ENCODE measurements at places on chromosomes 1 and 21.

- peak; percentile 37 for DNase-seq
Observed at GRCh38 chr1:9410737-9411297, 118.1 kb downstream of the SPSB1 start.

- DNase-seq: no peak
Observed at GRCh38 chr1:119818181-119818580, 6.9 kb upstream of the REG4 start.

DNA sequence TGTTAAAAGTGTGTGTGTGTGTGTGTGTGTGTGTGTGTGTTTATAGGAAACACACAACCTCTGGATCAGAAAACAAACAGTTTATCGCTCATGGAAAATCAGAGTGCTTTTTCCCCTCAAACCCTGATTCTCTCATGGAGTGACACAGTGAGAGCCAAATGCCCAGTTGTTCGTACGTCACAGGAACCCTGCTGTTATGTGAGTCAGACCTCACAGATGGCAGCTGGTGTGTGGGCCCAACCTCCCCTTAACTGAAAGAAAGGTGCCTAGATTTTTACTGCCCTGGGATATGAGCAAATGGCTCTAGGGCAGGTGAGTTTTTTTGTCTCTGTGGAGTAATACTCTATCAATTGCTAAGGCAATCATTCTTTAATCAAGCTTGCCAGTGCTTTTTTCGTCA is 1788.1 kb downstream of the BRINP3 start:
- DNase-seq: no peak

DNA sequence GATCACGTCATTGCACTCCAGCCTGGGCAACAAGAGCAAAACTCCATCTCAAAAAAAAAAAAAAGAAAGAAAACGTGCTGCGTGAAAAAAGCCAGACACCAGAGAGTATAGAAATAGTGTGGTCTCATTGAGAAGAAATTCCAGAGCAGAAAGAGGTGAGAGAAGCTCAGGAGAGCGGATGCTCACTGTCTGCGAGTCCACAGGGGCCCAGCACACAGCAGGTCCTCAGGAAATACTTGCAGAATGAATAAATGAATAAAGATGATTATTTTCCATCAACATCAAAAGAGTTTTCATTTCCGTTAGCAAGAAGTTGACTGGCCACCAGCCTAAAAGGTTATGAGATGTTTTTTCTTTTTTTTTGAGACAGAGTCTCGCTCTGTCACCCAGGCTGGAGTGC is 14.4 kb downstream of the CASP9 start:
- no peak for DNase-seq

- DNase-seq: no peak
Observed at GRCh38 chr1:89739844-89740216, 81.0 kb upstream of the LRRC8D start.

- no peak for DNase-seq
Observed at GRCh38 chr1:36475341-36475740, 7.4 kb downstream of the CSF3R start.

DNA sequence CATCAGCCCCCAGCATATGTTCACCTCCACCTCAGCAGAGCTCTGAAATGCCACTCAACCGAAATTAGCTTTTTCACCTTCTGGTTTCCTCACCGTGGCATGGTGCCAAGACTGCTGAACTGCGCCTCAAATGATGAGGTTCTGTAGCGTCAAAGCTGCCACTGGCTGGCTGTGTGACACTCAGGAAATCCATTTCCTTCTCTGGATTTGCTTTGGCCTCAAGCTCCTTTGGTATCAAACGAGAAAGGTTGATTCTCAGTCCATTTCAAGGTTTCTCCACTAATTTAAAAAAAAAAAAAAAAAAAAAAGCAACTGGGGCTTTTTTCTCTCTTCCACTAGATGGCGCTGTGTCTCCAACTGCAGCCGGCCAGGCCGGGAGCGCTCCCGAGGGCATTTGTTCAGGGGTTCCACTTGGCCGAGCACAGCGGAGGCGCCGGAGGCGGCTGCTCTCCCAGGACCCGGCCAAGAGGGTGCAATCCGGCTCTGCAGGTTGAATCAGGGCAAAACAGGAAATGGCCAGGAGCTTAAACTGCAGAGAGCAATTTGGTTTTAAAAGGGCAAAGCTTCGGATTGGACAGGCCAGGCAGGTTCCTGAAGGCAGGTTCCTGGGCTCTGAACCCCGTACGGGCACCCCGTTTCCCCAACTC is 26.5 kb upstream of the PLA2G2C start:
- DNase-seq: peak; percentile 66

DNA sequence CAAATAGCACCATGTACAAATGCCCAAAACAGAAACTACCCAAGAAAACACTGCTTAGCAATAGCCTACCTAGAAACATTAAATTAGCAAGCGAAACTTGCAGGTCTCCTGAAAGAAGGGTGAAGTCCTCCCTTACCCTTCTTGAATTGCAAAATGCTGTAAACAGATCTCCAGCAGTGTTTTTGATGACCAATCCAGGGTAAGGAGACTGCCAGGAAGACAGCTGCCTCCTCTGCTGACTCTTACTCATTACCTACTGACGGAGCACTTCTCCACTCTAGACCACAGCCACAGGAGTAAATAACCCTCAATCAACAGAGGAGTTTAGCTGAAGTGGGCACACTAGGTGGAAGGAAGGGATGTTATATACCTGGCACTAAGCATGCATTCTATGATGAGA is 32.2 kb upstream of the GADD45A start:
- DNase-seq: peak; percentile 19

GRCh38 chr1:97925151-97925550 is 4.3 kb upstream of the DPYD start:
- no peak for DNase-seq

DNA sequence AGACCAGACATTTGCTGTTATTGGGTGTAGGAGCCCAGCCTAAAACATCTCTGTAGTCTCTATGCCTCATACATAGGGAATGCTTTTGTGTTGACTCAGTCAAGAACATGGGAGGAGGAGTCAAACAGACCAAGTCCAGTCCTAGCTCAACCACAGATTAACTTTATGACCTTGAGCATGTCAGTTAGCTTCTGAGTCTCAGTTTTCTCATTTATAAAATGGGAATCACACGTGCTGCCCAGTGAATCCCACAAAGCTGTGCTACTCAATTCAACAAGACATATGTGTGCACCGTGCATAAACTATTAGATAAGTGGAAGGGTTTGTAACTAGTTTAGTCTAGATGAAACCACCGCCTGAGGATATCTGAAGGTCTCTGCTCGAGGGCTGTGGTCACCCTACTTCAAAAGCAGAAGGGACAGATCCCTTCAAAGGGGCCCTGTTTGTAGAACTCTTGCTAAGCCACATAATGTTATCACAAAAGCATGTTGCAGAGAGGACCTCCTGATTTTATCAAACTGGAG is 109.5 kb upstream of the NFIA start:
- no peak for DNase-seq

DNA sequence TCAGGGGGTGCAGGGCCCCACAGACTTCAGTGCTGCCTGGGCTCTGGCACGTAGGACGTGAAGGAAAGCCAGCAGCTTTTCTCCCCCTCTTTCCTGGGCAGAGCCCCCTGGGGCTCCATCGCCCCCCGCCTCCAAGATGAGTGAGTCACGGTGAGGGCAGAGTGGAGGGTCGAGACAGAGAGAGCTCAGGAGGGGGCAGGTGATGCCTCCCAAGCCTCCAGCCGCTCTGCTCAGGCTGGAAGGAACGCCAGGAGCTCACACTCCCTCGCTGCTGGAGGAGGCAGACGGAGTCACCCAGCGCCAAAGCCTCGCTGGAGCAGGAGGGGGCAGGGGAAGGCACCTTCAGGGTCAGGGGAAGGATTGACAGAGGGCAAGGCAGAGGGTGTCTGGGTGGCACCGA is 119.5 kb downstream of the CASZ1 start:
- DNase-seq: no peak

DNA sequence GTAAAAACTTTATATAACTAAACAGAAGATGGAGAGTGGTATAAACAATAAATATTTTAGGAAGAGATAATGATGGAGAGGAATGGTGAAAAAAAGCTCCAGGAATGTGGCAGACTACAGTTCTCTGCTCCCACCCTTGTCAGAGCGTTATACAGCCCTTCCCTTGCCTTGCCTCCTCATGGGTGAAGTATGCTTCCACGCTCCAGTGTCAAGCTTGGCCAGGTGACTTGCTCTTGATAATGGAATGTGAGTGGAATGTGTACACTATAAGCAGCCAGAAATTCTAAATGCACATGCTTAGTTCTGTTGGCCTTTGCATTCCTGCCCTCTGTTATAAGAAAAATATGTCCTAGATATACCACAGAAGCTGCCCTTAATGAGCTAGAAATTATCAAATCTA is 24.7 kb upstream of the POGK start:
- no peak for DNase-seq

- no peak for DNase-seq
Observed at GRCh38 chr1:46333300-46334029, 7.1 kb upstream of the NSUN4 start.

DNA sequence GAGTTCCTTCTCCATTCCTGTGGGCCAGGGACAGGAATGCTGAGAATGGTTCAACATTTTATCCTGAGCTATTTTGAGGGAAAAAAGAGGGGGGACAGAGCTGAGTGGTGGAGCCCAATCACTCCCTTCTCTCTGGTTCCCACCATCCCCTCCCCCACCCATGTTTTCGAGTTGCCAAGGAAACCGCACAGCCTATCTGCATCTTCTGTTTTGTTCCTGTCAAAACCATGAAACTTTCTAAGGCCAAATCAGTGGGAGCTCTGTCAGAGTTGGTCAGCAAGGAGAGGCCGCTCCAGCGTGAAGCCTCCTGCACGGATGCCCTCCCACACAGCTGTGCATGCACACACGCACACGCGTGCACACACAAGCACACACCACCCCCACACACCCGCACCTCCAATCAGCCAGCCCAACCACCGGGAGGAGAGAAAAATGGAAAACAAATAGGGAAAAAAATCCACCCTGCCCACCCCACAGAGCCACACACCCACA is 54.5 kb upstream of the ATP2B4 start:
- DNase-seq: no peak

DNA sequence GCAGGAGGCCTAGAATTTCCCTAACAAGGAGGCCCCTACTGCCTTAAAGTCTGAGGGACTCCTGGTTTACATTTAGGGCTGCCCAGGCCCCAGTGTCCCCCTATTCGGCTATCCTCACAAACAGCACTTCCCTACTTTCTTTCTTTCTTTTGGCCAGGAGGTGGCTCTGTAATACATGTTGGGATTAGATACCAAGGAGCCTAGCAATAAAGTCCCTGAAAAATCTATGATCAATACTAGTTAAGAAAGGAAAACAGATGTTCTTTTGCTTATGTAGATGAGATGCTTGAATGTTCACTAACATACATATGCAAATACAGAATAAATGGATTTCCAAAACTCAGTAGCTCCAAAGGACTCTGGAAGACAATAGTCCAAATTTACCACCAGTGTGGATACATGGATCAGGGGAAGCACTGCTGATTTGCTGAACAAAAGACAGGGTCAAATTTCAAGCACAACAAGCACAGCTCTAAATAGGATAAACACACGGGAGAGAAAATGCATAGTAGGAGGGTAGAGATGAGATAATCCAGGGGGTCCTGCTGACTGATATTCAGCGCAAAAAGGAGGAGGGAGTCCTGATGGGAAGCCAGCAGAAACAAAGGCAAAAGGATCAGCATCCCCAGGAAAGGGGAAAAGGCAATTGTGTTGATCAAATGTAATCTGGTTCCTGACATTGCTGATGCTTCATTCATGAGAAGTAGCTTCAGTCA is 240.0 kb downstream of the NUF2 start:
- DNase-seq: peak; percentile 2

GRCh38 chr1:145759721-145760120 is 40.4 kb downstream of the CD160 start:
- no peak for DNase-seq

DNA sequence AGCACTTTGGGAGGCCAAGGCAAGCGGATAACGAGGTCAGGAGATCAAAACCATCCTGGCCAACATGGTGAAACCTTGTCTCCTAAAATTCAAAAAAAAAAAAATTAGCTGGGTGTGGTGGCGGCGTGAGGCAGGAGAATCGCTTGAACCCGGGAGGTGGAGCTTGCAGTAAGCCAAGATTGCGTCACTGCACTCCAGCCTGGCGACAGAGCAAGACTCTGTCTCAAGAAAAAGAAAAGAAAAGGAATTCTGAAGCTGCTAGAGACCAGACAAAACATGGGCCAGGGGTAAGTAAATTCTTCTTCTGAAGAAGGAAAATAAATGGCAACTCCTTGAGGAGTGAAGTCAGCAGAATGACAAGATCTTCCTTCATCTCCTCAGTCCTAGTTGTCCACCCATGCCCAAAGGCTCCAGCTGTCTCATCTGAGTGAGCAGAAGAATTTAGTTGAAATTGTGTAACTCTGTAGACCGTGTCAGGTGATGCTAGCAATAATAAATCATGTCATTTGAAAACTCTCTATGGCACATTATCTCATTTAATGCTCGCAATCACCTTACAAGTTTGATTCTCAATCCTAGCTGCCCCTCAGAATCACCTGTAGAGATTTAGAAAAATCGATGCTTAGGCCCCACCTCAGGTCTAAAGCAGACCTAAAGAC is 14.3 kb downstream of the PDZK1 start:
- no peak for DNase-seq

DNA sequence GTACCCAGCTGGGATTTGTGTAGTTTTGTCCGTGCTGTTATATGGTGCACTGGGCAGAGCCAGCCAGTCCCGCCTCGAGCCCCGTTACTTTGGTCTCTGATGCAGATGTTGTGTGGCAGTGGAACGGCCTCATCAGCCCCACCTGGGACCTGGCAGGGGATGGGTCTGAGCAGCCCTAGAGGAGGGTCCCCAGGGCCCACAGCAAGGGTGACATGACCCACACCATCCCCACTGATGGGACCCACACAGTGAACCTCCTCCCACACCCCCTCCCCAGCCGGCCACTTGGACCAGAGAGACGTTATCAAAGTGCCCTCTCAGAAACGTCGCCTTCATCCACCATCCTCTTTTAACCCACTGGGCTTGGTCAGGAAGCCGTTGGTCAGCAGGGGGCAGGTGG is 42.0 kb upstream of the PCBP3 start:
- no peak for DNase-seq

- peak; percentile 56 for DNase-seq
Observed at GRCh38 chr1:29719253-29719652, 482.9 kb downstream of the PTPRU start.

GRCh38 chr1:239725371-239725770 is 339.0 kb downstream of the CHRM3 start:
- DNase-seq: no peak

- DNase-seq: no peak
Observed at GRCh38 chr21:34571994-34572393, 42.9 kb downstream of the RCAN1 start.

DNA sequence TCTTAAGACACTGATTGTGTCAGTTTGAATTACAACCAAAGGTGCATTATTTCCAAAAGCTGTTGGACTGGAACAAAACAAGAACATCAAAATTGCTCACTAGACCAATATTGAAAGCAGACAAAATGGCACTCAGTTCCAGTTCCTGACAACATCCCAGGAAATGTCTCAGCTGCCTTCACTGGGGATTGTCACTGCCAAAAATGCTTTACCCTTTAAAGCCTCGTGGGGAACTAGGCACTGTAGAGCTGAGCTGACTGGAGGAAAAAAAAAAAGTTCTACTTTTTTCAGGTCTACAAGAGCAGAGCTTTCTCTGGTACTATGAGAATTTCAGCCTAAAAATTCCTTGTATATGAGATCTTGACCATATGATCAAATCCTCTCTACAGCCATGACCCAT is 21.9 kb downstream of the GPR52 start:
- DNase-seq: no peak

Measured in activated CD4-positive, alpha-beta T cell treated with anti-CD3 and anti-CD28 coated beads, Interleukin-10, Interleukin-2, amounts not matched to agents 100 ng/mL and 50 ng/mL, durations not matched to agents 16 hours and 8 hours (primary cell).